Progenitor cell of endocrine pancreas (in vitro differentiated cells): ENCODE measurements at places on chromosomes 6 and 20. TPM values are rescaled to one million over a fixed set of nuclear protein-coding genes. Genes with fewer than 3 reads are reported as not detected.

- peaks cover 20% of the 10 kb centered on the region for H3K27me3 ChIP-seq
- H3K4me3 ChIP-seq = no peak overlapping the region
- no peaks in the 10 kb centered on the region for H3K36me3 ChIP-seq
- DNase-seq = no peak
Observed at GRCh38 chr20:40882152-40882551, 146.5 kb upstream of the TOP1 start.

The MLIP gene
- total RNA-seq = 1.3 TPM in 1 of 2 replicates, not detected in the other

The ULBP2 gene
- total RNA-seq = not detected in 2 replicates

GRCh38 chr6:49764571-49765236, 20.5 kb upstream of the CRISP3 start:
- no peaks in the 10 kb centered on the region for H3K4me1 ChIP-seq
- H3K27ac ChIP-seq = no peak overlapping the region
- H3K4me3 ChIP-seq = no peak overlapping the region
- no peaks in the 10 kb centered on the region for H3K27me3 ChIP-seq

- no peaks in the 10 kb centered on the region for H3K36me3 ChIP-seq
- H3K4me1 ChIP-seq = peaks cover 16% of the 10 kb centered on the region
- H3K27me3 ChIP-seq = no peaks in the 10 kb centered on the region
- no peak overlapping the region for H3K27ac ChIP-seq
- DNase-seq = no peak
Observed at GRCh38 chr20:50537546-50538201, 27.5 kb downstream of the PTPN1 start.
